Muscle of back (tissue), 13 donors: ENCODE measurements at places on chromosomes 11 and 22.
A peak's percentile ranks its signal among the peaks of the same experiment; 100 is the strongest.

DNA sequence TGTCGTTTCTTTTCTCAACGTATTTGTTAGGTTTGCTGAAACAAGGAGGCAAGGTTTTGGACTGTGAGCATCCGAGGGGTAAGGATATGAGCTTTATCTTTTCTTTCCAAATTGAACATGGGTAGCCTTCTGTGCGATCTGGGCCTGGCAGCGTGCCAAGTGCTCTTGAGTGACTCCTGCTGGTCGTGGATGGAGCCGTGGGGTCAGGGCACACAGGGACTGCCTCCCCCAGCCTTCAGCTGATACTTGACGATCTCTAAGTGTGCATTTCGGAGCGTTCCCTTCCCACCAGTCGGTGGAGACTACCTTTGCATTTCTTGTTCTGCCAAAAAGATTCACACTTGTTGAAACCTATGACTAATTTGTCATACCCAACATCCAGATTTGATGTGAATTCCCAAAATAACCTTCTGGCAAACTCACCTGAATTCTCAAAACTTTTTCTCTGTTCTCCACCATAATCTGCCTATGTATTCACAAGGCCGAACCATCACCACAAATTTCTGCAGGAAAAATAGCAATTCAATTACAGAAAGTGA is 40.1 kb upstream of the CLMP start:
- no peak for DNase-seq

- DNase-seq: no peak
Measured at GRCh38 chr11:10301656-10302358, 3.1 kb upstream of the ADM start.

DNA sequence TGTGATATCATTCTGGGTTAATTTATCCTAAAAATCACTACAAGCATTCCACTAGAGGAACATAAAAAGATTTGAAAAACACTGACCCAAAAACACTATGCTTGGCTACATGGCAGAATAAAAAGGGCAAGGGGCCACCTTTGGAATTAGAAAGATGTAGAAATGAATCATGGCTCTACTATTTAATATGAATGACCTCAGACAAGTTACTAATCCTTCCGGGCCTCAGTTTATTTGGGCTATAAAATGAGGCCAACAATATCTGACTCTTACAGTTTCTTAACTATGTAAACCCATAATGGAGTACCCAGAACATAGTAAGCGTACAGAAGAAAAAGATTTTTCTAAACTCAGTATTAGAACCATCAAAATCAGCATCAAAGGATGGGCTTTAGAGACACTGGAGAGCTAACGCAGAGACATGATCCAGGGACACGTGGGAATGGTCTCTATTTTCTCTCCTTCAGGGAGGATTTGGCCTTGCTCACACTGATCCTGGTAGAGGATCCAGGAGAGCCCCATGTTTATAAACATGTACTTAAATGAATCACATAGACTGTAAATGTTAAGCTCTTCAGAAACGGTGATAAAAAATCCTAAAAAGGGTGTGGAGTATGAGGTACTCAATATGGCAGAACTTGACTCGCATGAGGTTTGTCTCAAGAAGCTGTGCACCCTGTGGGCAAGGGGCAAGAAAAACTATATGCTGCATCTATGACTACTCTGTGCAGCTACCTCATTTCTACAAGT is 288.4 kb upstream of the PITPNB start:
- DNase-seq: no peak

DNA sequence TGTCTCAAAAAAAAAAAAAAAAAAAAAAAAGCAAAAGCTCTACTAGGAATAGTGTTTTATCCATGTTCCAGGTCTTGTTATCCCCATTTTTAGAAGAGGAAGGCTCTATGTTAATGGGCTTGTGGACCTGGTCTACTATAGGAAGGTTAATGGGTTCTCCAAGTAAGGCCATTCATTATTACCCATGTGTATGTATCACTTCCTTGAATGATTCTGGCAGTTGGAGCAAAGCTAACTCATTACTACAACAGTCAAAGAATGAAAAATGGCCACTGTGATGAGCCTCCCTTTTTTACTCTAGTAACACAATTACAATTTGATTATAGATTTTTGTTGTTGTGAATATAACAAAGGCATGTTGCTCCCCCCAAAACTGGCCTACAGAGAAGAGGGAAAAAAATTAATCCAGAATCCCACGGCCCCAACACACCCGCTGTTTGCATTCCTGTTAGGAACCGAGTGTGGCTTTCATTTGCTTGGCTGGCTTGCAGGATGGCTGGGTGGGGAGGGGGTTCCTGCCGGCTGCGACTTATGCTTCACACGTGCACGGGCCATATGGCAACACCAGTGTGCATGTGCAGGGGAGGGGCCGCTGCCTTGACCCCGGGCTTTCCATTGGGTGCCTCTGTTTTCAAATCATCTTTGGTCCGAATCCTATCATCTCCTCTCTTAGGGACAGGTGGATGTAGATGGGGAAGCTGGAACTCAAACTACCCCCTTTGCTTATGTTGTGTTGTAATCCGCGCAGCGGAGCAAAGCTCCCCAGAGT is 148.8 kb downstream of the HIPK3 start:
- DNase-seq: no peak

GRCh38 chr11:105179542-105180278 is 40.1 kb upstream of the CARD18 start:
- DNase-seq: peak; percentile 10

DNA sequence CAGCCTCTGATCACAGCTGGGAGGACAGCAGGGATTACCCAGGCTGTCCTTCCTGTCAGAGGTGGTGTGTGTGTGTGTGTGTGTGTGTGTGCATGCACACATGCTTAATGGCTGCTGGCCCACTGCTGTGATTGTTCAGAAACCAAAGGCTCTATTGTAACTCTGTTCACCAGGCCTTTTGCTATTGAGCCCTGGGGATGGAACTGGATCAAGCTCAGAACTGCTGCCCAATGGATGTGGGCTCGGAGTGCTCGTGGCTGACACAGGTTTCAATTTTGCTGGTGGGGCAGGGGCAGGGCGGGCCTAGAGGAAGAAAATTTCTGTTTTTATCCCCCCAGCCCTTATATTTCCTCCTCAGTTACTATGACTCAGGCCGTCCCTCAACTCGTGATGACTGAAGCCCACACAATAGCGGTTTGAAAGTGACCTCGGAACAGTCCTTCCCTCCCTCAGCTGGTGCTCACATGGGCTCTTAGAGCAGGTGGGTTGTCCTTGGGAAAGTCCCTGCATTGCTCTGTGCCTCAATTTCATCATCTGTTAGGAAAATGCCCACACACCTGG is 359.3 kb downstream of the TENM4 start:
- no peak for DNase-seq

GRCh38 chr11:67268081-67268961 is 2.0 kb downstream of the GRK2 start:
- no peak for DNase-seq

DNA sequence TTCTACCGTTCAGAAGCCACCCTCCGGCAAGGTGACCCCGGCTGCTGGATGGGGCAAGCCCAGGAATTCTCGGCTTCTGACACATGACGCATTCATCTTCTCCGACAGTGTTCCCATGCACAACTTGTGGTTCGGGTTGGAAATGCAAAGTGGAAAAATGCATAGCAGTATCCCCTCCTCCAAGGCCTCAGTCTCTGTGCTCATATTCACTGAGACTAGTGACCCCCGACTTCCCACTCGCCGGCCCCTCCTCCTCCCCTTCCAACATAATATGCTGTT is 70.0 kb upstream of the NTM start:
- no peak for DNase-seq

GRCh38 chr11:75202195-75202594 is 38.4 kb upstream of the TPBGL start:
- no peak for DNase-seq

GRCh38 chr11:46247659-46248058 is 29.8 kb upstream of the CREB3L1 start:
- DNase-seq: no peak

- DNase-seq: no peak
Measured at GRCh38 chr11:7636350-7636749, 37.0 kb downstream of the CYB5R2 start.

- DNase-seq: no peak
Measured at GRCh38 chr11:114987186-114987760, 308.9 kb downstream of the NXPE2 start.

- no peak for DNase-seq
Measured at GRCh38 chr11:102989379-102990047, 34.0 kb upstream of the MMP13 start.
